ENCODE measurements at places on chromosomes 1 and 21.
A peak's percentile ranks its signal among the peaks of the same experiment; 100 is the strongest.

DNA sequence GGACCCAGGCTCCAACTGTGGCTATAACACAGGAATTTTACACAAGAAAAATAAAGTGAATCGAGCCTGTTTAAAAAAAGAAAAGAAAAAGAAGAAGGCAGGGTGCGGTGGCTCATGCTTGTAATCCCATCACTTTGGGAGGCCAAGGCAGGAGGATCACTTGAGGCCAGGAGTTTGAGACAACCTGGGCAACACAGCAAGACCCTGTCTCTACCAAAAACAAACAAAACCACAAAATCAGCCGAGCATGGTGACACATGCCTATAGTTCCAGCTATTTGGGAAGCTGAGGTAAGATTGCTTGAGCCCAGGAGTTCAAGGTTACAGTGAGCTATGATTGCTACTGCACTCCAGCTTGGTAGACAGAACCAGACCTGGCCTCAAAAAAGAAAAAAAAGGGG, 17.7 kb downstream of the MTF1 start:
- no peak for DNase-seq

- DNase-seq: no peak
These were observed 99.8 kb downstream of the PSMG1 start for GRCh38 chr21:39083377-39084008.

- DNase-seq: no peak
These were observed 19.4 kb downstream of the SESN2 start for GRCh38 chr1:28278763-28279162.

DNA sequence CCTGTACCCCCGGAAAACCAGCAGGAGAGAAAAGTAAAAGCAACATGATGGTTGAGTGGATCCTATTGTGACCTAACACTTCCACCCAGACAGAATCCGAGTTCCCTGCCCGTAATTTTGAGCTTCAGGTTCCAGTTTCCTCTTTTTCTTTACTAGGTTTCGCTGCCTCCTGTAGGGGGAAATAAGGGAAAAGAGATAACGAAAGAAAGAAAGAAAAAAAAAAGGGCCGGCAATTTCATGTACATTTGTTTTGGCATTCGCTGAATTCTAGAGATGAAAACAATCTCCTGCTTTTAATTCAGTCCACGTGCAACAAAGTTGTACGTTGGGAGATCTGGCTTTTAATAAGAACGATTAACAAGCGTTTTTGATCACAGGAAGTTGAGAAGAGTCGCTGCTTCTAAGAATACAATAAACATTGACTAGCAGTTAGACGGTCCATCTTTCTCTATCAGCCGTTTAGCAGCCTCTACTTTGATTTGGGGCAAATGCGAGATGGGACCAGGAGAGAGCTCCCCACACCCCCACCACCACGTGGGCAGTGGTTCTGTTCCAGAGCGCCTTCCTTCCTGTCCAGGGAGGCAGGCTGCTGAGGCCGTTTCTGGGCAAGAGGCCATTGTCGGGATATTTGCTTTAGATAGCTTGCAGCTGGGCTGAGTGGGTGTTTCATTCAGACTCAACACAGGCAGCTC, 155.9 kb upstream of the RUNX1 start:
- no peak for DNase-seq

DNA sequence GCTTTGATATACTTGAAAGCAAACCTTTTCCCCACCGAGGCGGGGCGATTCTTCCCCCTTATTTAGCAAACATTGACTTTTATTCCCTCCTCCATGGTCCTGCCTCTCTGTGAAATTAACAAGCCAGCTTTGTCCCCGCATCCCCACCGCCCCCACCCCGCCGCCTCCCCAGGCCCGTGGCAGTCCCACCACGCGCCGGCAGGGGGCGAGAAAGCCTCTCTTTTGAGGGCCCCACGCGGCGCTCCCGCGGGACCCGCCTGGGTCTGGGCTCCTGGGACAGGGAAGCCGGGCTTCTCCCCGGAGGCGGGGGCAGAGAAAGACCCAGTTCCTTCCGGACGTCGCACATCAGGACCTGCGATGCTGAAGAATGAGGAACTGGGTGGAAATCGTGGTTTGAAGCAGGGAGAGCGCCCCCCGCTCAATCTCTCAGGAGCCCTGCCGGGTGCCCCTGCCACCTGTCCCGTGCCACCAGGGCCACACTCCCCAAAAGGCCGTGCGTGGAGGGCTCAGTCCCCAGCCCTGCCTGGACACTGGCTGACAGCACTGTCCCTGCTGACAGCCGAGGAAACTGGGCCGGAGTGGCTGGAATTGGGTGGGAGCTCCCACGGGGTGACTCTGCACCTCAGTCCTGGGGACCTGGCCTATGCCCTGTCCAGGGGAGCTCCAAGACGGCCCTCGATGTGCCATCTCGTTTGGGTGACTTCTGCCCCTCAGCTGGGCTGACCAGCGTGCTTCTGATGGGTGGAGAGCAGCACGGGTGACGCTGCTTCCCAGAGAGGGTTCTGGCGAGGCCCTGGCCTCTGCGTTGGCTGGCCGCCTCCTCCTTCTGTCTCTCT, 8.6 kb upstream of the ACTRT2 start:
- DNase-seq: peak; percentile 71

DNA sequence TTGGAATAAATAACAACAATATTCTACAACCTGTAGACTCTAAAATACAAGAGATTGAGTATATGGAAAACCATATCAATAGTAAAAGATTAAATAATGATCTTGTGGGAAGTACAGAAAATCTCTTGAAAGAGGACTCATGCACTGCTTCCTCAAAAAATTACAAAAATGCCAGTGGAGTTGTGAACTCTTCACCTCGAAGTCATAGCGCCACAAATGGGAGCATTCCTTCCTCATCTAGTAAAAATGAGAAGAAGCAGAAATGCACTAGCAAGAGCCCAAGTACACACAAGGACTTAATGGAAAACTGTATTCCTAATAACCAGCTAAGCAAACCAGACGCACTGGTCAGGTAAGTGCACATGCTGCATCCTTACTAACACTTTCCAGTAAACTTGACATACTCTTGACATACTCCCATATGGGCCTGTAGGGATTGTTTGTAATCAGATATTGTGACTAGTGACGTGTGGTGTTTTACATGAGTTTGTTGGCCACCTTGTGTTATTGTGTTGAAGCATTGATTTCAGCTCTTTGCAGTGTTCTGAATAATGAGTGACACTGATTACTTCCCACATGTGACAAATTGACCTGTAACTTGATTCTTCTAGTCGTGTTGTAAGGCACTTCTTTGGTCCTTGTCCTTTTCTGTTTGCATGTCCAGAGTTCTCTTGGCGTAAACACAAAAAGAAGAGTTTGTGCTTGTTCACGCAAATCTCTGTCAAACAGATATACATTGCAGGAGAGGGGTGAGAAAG, 28.0 kb downstream of the MACO1 start:
- no peak for DNase-seq

DNA sequence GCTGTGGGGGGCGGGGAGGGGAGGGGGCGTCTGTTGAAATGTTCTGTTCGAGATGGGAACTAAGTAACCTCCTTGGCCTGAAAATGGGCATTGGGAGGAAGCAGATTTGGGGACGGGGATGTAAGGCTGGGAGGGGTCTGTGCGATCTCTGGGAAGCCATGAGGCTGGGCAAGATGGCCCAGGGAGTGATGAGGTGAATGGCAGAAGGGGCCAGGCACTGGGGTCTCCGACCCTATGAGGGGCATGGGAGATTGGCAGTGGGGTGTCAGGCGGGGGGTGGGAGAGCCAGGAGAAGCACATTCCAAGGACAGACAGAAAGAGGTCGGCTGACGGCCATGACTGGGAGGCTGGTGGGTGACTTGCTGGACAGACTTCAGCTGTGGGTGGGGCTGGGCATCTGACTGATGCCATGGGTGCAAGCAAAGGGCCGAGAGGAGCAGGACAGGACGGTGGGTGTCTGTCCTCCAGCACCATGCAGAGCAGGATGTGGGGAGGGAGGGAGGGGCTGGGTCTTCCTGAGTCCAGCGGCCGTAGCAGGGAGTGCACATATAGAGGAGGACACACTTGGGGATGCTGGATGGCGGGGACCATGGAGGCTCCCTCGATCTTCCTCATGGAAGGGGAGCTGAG, 30.0 kb upstream of the COL18A1 start:
- DNase-seq: no peak

- peak; percentile 85 for DNase-seq
These were observed at the start of gene LRRC3 for GRCh38 chr21:44454747-44455523. Gene LRRC3, plus strand, starts transcription at chr21:44455510. Its CDS starts 1,135 bp downstream, at chr21:44456645.

DNA sequence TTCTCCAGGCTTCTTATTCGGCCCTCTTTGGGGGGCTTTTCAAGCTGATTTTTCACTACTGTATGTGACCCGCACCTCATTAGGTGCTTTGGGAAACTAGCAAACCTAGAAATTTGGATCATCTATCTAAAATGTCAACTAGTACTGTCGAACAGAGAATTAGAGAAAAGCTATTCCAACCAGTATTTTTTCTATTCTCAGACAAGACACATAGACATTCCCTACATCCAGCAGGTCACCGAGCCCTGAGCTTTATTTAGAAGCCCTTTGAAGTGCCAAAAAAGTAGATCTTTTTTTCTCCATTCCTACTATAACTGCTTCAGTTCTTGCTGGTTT, 310 bp upstream of the SSR2 start:
- DNase-seq: no peak

GRCh38 chr1:146029117-146029516, 7.6 kb upstream of the HJV start:
- DNase-seq: no peak

DNA sequence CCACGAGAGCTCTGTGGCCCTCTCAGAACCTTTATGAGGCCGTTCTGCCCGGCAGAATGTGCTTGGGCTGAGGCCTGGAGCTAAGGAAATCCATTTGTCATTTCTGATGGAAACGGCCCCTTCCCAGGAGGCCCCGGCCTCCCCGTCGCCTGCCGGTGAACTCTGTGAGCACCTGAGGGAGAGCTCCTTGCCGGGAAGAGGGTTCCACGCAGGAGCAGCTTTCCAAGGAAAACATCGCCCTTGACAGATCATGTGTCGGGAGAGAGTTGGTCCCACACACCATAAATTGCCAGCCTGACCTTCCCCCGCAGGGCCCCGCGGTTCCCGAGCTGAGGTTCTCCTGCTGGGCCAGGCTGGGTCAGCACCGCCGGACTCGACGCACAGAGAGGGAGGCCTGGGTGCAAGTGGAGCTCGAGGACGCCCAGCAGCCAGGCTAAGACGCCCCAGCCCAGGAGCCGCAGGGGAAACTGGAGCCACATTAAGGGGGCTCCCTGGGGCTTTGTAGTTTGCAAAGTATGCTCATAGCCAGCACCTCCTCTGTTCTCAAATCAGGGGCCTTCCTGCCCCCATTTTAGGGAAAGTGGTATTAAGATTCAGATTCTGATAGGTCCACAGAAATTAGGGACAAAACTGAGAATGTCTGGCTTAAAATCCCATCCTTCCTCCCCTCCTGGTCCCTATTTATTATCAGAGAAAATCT, 239.5 kb downstream of the FOXD2 start:
- no peak for DNase-seq

GRCh38 chr1:25594971-25595370, 21.6 kb upstream of the MAN1C1 start:
- DNase-seq: no peak

GRCh38 chr1:96039910-96040309, 681.7 kb upstream of the PTBP2 start:
- DNase-seq: no peak

- no peak for DNase-seq
These were observed 1.0 kb downstream of the PAX7 start for GRCh38 chr1:18631496-18632217.

GRCh38 chr1:15680561-15681348, 3.4 kb upstream of the PLEKHM2 start:
- DNase-seq: no peak

GRCh38 chr1:199151634-199152425, 513.0 kb downstream of the PTPRC start:
- DNase-seq: no peak

DNA sequence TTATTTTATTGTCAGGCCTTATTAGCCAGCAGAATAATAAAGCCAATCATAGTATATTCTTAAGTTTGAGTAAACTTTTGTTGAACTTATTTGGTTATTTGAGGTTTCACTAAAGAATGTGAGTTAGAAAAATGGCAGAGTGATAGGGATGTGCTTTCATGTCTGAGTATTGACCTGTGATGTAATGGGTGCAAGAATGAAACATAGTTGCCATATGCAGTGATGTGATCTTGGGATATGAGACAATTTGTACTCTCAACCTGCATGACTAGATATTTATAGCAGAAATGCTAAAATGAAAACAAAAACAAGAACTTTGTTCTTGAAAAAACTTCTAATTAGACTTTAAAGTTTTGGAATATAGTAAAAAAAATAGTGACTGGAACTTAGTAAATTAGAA, 97.9 kb downstream of the DISP1 start:
- no peak for DNase-seq

DNA sequence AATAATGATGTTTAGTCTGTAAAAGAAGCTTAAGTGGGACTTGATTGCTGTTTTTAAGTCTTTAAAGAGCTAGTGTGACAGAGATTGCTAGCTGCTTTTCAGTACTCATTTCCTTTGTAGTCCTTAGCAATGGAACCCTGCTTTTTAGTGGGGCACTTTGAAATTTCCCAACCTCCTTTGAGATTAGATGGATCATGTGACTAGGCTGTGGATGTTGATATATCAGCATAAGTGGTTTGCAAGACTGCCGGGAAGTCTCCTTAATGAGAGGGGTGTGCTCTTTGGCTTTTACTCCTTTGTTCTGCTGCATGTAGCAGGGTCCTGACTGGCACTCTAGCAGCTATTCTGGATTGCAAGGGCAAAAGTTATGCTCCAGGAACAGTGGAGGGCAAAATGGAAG, 11.2 kb upstream of the RCOR3 start:
- no peak for DNase-seq

- peak; percentile 66 for DNase-seq
These were observed 524 bp downstream of the TP53BP2 start for GRCh38 chr1:223845037-223845809.

GRCh38 chr1:86757272-86757984, 53.1 kb downstream of the SH3GLB1 start:
- no peak for DNase-seq

DNA sequence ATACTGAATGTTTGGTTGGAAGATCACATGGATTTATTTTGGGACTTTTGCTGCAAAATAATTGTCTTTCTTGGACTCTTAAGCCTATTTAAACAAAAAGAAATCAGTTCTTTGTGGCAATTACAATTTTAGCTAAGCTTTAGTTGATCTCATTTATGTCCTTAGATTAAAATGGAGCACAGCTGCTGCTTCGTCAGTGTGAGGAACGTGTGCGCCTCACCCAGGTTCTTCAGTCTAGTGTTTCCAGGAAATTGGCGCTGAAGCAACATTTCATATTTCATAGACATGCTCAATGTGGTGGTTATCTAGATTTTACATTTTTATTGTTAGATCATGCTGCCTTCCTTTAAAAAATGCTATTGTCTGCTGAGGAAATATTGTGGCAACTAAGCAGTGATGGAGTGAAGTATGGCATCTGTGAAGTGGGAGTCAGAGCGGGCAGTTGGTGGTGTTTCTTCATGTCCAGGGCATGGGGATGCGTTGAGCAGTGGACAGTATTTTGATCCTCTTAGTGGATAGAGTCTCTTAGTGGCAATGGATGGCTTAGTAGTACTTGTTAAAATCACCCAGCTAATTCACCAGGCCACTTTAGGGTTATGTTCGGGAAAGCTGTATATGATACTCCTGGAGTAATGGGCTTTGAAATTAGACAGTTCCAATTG, 5.6 kb downstream of the DDI2 start:
- DNase-seq: no peak

- no peak for DNase-seq
These were observed 419.4 kb downstream of the NPHP4 start for GRCh38 chr1:5572794-5573193.
